Epithelial cell of proximal tubule (primary cell): ENCODE measurements at places on chromosomes 1 and 21. TPM values are rescaled to one million over a fixed set of nuclear protein-coding genes. Genes with fewer than 3 reads are reported as not detected.
A peak's percentile ranks its signal among the peaks of the same experiment; 100 is the strongest.

The POTED gene
- not detected in 2 replicates for total RNA-seq

The ZBTB18 gene
- 7.9 and 9.9 TPM in 2 replicates for total RNA-seq

The CAPZB gene
- total RNA-seq: 74.9 and 105 TPM in 2 replicates

The TIAM1 gene
- 3.6 and 8.3 TPM in 2 replicates for total RNA-seq

The CFAP74 gene
- total RNA-seq: not detected in 2 replicates

The NDUFS5 gene
- 525 and 889 TPM in 2 replicates for total RNA-seq

The GUK1 gene
- total RNA-seq: 242 and 269 TPM in 2 replicates

The ESPN gene
- total RNA-seq: not detected in 2 replicates

The FCGR3B gene
- not detected in 2 replicates for total RNA-seq

The CDC42BPA gene
- total RNA-seq: 13.2 and 15.6 TPM in 2 replicates

The CCDC181 gene
- 2.0 and 3.5 TPM in 2 replicates for total RNA-seq

The SCAMP3 gene
- 61.8 and 89.7 TPM in 2 replicates for total RNA-seq

DNA sequence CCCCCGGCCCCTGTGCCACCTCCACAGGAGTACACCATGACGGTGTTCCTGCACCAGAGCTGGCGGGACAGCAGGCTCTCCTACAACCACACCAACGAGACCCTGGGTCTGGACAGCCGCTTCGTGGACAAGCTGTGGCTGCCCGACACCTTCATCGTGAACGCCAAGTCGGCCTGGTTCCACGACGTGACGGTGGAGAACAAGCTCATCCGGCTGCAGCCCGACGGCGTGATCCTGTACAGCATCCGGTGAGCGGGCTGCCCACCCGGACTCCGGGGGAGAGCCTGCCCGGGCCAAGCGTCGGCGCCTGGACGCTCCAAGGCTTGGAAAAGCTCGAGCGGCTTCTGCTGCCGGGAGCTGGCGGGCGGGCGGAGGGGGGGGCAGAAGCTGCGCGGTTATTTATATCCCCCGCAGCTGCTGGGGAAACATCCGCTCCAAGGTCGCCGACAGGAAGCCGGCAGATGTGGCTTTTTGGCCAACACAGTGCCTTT, 6.4 kb downstream of the GABRD start:
- no peak for DNase-seq

DNA sequence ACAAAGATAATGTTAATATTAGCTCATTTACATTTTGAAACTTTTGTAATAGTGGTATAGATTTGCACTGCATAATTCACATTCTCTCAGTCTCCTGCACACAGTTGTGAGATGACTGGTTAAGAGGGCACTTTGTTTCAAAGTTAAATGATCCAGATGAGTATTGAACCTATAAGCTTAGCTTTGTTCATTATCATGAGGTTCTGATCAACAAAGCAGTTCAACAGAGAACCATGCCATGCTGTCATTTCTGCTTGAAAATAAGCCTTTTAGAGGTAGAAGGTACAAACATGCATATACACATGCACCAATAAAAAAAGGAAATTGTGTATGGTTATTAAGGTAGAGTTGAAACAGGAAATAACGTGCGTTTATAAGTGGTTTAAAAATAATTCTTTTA, 4.8 kb downstream of the RAP1A start:
- DNase-seq: no peak

DNA sequence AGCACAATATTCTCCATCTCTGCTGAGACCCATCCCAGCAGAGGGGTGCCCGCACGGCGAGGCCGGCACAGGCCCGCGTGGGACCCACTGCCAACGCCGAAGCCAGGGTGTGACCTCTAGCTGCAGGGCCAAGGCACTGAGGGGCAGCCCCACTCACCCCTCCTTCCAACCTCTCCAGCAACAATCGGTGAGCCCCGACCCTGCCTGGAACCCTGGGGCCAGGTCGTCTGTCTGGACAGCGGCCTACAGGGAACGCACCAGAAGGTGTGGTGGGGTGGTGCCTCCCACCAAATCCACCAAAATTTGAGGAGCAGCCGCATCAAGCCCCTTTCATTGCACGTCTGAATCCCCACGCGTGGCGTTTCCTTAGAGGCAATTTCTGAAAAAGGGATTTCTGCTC, 63.0 kb upstream of the ADARB1 start:
- DNase-seq: no peak

GRCh38 chr1:2089051-2089450, 38.8 kb downstream of the PRKCZ start:
- DNase-seq: no peak

DNA sequence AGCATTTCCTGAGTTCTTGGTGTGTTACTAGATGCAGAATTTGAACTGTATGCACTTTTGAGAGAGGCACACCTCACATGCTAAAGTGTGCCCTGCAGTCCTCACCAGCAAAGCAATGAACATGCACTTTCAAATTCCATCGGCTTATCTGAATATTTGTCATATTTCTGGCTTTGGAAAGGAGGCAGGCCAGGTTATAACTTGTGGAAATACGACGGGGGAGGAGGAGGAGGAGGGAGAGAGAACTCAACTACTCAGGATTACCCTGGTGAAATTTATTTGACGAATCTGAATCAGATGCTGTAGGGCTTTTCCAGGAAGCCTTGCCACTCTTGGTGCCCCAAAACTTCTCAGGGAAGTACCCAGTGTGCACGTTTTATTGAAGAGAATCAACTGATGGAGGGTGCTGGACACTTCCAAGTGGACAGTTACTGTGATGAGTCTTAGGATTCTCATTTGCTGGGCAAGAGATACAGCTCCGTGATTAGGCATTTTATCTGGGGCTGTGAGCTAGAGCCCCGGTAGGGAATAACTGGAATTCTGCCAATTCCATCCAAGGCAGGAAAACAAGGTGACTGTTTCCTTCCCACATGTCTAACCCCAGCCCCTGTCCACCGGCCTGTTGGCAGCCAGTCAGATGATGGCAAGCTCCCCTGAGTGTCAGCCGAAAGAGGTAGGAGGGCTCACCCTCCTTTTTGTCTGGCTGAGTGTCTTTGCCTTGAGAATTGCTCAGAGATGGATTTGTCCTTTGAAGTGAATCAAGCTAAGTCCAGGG, 3.8 kb downstream of the PDPN start:
- no peak for DNase-seq

DNA sequence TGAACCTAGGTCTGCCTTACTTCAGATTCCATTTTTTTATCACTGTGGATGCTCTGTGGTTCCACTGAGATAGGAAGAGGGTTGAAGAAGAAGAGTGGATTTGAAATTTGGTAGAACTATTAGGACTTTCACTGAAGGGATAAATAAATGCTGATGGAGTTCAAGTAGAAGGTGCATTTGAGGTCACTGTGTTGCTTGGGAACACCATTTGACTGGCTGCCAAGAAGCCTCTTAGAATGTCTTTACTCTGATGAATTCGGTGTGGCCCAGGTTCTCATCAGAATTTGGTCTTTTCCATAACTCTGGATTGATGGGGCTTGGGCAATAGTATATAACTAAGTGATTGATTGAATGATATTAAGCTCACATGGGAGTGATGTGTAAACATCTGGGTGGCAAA, 11.9 kb downstream of the XPR1 start:
- no peak for DNase-seq

GRCh38 chr1:172135076-172135672, 285.3 kb upstream of the C1orf105 start:
- DNase-seq: no peak

- peak; percentile 46 for DNase-seq
Observed at GRCh38 chr1:59819566-59820438, 5.1 kb downstream of the HOOK1 start.

DNA sequence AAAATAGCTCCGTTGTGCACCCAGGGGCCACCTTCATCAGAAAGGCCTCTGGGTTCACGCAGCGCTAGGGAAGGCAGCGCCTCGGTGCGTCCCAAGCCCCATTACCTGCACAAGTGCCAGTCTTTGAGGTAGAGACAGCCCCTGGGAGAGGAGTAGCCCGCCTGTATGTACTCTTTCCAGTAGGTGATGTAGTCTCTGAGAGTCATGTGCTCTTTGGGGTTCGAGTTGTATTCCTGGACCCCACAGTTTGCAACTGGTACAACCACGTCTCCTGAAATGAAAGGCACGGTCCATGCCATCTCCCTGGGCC, 601 bp downstream of the JMJD4 start:
- no peak for DNase-seq

DNA sequence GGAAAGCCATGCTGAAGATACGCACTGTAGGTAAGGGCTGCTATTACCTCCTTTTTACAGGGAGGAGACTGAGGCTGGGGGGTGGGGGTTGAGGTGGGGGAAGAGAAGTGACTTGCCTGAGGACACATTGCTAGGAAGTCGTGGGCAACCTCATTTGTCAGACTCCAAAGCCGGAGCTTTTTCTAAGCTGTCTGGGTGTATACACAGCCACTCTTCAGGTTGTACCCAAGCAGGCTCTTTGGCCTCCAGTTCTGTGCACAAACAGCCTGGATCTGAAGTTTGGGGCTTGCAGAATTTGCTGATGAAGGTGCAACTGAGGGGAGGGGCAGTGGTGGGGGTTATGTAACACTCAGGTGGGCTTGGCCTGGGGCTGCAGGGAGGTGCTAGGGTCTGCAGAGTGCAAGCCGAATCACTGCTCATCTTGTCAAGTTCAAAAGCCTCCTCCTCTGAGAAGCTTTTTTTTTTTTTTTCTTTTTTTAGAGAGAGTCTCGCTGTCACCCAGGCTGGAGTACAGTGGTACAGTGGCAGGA, 16.9 kb downstream of the TINAGL1 start:
- DNase-seq: no peak

GRCh38 chr1:94793296-94793656, 26.9 kb upstream of the SLC44A3 start:
- DNase-seq: no peak

DNA sequence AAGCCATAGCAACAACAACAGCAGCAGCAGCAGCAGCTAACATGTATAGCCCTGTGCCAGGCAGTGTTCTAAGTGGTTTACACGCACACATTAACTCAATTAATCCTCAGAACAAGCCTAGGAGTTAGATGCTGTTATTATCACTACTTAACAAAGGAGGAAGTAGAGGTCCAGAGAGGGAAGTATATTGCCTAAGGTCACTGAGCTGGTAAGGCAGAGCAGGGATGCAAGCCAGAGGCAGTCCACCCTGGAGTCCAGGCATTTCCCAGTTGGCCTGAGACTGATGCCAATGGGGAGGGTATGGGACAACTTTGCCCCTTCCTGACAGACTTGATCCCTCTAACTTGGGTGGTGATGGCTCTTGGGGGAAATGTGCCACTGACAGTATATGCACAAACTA, 6.8 kb downstream of the CDC14A start:
- no peak for DNase-seq

- no peak for DNase-seq
Observed at GRCh38 chr1:160428655-160429054, 28.3 kb downstream of the VANGL2 start.

- DNase-seq: no peak
Observed at GRCh38 chr1:109863667-109864046, 47.0 kb upstream of the CSF1 start.

DNA sequence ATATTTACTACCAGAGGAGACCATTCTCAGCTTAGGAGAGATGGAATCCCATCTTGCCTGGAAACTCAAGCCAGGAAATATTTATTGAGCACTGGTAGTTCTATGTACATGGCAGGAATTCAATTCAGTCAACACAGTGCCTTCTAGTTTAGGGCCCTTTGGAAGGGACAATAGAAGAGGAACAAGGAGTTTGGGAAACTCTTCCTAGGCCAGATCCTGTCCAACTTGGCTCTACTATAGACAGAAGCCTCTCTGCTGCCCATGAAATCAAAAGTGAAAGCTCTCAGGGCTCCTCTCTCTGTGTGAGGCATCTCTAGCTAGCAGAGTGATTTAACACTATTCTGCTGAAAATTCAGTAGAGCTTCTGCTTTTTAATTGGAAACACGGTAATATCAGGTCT, 244.6 kb upstream of the MAP1LC3C start:
- no peak for DNase-seq

- no peak for DNase-seq
Observed at GRCh38 chr1:18736958-18737357, 106.3 kb downstream of the PAX7 start.

GRCh38 chr1:156090138-156090839, 8.0 kb upstream of the MEX3A start:
- no peak for DNase-seq

- no peak for DNase-seq
Observed at GRCh38 chr1:92848201-92848600, 16.4 kb downstream of the RPL5 start.

GRCh38 chr1:62903982-62904855, 120.3 kb downstream of the ATG4C start:
- DNase-seq: no peak

GRCh38 chr1:3024019-3024418, 2.8 kb downstream of the ACTRT2 start:
- DNase-seq: no peak

GRCh38 chr1:65434255-65434654, 13.8 kb downstream of the LEPR start:
- no peak for DNase-seq

GRCh38 chr21:45977396-45977795, 4.2 kb upstream of the COL6A1 start:
- DNase-seq: no peak

- DNase-seq: no peak
Observed at GRCh38 chr1:178399177-178399728, 97.5 kb downstream of the CLEC20A start.

DNA sequence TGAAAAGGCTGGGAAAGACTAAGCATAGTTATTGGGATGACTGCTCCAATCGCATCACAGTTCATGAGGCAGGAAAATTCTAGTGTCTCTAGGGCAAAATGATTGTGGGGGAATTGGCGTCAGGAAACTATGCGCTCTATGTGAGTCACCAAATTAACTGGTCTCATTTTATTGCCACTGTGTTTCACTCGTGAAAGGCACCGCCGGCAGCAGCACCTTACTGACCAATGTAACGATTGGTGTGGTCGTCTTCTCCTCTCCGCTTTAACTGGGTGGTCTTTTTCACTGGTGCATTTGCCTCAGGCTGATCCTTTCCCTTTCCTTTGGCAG, 83.5 kb downstream of the SPAG17 start:
- no peak for DNase-seq

- no peak for DNase-seq
Observed at GRCh38 chr1:41072051-41072450, 50.5 kb upstream of the SLFNL1 start.

- no peak for DNase-seq
Observed at GRCh38 chr1:225699336-225699735, 46.4 kb upstream of the ENAH start.

DNA sequence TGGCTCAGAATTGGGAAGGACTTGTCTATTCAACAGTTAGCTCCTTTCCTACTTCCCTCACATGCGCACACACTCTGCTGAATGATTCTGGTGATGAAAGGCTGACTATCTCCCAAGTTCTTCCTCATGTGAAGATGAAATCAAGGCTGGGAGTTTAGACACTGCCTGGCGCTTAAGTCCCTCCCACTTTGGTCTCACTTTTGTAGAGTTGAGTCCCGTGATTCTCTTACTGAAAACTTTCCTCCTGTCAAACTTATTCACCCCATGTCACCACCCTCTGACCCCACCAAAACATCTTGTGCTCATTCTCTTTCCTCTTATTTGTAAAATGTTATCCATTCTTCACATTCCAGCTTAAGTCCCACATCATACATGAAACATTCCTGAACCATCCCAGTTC, 8.4 kb upstream of the MRPS6 start:
- DNase-seq: no peak
